ENCODE measurements at places on chromosomes 2 and 18.

DNA sequence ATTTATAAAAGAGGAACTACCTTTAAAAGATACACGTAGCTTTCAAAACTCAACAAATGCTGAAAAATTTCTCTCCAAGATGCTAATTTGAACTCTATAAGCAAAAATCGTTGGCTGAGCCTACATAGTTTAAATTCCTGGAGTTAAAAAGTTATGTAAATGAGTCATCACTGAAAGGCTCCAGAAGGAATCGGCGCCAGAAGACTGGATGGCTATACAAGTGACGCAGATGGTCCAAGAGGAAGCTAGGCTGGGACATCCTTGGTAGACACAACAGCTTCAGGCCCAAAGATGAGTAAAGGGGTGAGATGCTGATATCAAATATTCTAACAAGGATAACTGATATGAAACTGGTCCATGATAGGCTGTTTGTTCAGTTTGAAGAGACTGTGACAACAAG lies 22.8 kb upstream of the DNAH6 start:
- no peak for DNase-seq

DNA sequence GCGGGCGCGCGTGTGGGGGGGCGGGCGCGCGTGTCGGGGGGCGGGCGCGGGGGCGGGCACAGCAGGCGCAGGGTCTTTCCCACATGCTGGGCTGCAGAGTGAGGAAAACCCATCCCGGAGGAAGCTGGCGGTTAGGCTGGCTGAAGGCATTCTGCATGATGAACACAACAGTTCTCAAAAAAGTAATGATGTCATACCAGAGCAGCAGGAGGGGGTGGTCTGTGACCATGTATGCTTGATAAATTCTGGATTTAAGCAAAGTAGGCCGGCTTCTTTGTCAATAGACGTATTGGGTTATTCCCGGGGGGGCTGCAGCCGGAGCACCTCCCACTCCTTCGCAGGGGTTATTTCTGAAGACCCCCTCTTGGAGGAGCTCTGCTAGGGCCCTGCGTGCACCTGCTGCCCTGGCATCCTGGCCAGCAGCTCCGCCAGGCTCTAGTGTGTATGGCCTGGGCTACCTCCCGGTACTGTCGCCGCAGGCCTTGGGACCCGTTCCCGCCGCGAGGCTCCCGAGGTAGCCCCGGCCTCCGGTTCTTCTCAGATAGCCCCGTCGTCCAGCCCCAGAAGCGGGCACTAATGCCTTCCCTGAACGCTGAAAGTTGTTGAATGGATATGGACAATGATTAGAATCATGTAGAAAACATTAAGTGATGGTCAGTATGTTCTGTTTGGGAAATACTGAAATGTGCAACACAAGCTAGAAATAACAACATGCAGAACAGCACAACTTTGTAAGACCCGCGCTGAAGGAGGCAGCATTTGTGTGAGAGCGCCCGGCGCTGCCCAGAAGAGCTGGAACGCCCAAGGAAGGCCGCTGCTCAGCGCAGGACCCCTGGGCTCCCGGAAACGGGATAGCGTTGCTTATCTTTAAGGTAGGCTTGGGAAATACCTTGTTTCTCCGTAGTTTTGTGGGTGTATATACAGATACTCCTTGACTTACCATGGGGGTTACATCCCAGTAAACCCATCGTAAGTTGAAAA lies 101.4 kb upstream of the RAB6C start:
- no peak for DNase-seq

- DNase-seq, result no peak
Measured at GRCh38 chr2:102366406-102367112, 11.0 kb downstream of the IL18R1 start.

- no peak for DNase-seq
Measured at GRCh38 chr2:26462511-26463243, 15.2 kb downstream of the OTOF start.

GRCh38 chr2:79831961-79832360 lies 319.1 kb downstream of the CTNNA2 start:
- DNase-seq, result no peak

DNA sequence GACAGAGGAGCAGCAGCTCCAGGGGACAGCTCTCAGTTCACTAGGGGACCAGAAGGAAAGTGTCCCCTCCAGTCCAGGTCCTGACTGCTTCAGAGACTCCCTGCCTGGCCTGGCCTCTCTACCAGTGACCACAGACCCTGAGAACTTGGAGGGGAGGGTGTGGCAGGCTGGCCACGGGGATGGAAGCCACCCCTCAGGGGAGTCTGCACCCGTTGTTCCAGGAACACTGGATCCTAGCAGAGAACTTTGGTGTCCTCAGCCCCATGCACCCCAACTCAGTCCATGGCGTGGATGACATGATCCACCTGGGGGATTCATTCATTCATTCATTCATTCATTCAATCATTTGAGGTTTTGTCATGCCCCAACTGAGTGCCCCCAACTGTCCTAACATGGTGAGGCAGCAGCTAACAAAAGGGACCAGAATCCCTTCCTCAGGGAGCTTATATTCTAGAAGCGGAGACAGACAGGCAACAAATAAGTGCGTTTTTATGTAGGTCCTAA lies 31.9 kb downstream of the MYO7B start:
- peak; percentile 9 for DNase-seq

DNA sequence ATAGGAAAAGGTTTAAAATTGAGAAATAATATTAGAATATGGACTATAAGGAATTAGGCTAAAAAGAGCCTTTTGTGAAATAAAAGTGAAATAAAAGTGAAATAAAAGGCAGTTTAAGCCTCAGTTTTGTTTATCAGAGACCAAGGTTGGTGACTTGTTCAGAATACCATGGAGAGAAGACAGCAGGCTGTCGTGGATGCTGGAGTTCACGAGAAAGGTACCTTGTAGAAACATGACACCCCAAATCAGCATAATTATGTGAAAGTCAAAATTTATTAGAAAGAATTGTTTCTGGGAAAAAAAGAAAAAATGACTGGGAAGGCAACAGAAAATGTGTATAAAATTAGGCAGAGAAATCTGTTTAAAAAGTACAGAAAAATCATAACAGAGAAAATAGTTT lies 46.5 kb upstream of the SPAG16 start:
- no peak for DNase-seq

GRCh38 chr2:61537277-61537949 lies 743 bp downstream of the XPO1 start:
- no peak for DNase-seq

- no peak for DNase-seq
Measured at GRCh38 chr2:174326161-174327020, 8.4 kb upstream of the SP9 start.

GRCh38 chr2:226615891-226616290 lies 183.7 kb downstream of the IRS1 start:
- no peak for DNase-seq

DNA sequence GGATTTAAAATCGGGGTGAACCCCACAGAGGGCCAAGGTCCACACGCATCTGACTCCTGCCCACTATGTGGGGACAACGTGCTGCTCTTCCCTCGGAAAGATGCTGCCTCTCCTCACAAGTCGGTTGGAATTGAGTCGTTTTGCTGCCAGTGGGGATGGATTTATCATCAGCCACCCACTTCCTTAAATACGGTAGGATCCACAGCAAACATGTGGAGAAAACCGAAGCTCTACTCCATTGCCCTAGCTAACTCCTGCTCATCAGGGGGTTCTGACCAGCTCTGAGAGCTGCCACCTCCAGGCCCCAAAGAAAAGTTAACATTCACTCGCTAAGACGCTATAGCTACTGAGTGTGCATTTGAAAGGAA lies 80.9 kb downstream of the CHRNA1 start:
- DNase-seq, result no peak

- no peak for DNase-seq
Measured at GRCh38 chr2:1088192-1088860, 137.7 kb downstream of the SNTG2 start.

DNA sequence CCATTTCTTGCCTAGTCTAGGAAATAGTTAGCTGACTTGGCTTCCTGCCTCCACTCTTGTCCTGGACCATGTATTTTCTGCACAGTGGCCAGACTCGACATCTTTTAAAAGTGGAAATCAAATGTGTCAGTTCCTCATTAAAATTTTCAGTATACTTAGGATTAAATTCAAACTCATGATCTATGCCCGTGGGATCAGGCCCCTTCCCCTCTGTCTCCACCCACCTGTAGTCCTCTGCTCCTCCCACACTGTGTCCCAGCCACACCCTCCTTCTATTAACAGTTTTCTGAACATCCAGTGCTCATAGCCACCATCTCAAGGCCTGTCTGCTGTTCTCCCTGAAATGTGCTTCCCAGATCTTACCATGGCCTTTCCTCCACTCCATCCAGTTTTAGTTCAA lies 13.3 kb downstream of the ARHGAP25 start:
- no peak for DNase-seq

GRCh38 chr2:238060096-238060541 lies 682 bp upstream of the SCLY start:
- DNase-seq, result no peak

- DNase-seq, result no peak
Measured at GRCh38 chr2:42127425-42128424, 41.4 kb upstream of the EML4 start.

GRCh38 chr2:118197011-118197675 lies 108.9 kb downstream of the INSIG2 start:
- DNase-seq, result no peak

- no peak for DNase-seq
Measured at GRCh38 chr18:63046375-63046774, 273.2 kb downstream of the BCL2 start.

Data from heart left ventricle (tissue), 16 donors.